ENCODE measurements at places on chromosomes 12 and 14.

DNA sequence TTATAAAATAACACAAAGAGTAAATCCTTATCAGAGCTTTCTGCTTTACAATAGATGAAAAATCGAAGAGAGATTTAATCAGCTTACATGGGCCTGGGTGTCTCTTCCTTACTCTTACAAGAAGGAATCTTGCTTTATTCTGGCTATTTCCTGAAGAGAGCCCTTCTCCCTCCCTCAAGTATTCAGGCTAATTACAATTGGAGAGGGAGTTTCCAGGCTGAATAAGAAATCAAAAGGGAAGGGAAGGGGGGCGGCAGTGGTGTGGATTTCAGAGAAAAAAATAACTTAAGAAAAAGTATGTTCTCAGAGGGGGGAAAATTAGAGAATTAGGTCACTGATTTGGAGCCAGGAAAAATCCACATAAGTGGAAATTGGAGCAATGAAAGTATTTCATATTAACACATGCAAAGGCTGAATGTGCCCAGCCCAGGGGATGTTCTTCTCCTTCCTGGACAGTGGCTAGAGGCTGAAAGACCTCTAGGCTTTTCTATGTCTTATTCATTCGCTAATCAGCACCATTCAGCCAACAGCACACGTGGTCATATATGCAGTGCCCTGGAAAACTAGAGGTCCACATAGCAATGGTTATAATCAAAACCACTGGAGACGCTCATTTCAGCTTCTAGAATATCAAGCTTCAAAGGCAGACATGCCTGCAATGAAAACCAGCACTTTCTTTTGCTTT, 158.9 kb upstream of the BTG1 start:
- no peak for ATAC-seq

DNA sequence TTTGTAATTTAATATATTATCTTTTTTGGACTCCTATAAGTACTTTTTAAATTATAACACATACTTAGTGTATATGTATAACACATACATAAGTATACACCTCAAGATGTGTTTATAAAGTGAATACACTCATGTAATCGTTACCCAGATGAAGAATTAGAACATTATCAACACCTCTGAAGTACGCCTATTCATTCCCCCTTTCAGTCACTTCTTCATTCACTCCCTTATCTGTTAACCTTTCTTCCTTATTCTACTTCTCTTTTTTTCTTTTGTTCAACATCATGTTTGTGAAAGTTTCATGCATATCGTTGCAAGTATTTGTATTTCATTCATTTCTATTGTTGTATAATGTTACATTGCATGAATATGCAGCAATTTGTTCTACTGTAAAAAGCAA, 98.5 kb downstream of the ARID2 start:
- ATAC-seq, result no peak

DNA sequence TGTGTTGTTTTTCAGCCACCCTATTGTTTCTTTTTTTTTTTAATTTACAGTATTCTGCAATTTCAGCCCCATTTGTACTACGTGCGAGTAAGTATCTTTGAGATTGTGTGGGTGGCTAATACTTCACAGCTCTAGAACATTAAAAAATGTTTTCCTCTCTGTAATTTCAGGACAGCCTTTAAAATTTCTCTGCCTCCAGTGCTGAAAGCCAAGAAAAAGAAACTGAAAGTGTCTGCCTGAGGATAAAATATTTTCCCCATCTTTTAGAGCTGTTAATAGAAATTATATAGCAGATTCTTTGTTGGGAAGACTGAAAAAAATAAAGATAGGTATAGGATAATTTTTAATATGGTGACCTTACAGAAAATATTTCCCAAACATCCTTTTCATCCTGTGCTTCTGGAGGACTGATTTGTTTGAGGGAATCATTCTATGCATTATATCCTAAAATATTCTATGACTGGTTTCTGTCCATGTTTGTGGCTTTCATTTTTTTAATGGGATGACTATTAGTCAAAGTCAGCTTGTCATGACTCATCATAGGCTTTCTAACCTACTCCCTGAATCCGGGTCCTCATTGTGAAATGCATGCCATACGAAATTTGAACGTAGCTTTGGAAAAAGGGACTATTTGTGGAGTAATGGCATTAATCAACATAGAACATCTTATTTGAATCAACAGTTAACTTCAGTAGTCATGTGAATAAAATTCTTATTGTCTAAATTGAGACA, 10.8 kb upstream of the TCTN2 start:
- ATAC-seq, result no peak

- no peak for ATAC-seq
These were observed 392.0 kb downstream of the EMP1 start for GRCh38 chr12:13588574-13588973.

DNA sequence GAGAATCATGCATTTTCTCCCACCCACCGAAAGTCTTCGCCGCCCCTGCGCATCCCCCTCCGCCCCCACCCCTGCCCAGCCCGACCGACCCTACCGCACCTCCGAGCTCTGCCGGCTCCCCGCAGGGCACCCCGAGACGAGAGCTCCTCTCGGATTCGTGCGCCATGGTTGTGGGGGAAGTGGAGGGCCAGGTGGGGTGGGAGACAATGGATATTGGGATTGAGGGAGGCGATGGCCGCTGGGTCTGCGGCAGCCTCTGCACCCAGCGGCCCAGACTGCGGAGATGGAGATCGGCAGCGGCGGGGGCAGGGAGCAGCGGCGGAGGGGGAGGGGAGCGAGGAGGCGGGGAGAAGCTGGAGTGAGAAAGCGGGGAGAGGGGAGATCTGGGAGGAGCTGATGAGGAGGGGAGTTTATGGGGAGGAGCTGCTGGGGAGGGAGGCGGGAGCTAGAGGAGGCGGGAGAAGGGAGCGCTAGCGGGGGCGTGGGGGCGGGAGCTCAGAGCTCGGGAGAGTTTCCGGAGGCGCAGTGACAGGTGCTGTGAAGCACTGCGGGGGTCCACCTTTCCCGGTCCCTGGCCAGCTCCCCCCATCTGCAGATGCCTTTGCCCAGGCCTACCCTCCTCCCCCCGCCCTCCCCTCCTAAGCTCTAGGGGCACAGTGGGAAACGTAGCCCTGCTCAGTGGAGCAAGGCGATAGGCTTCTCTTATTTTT, at the start of gene SALL2:
Gene SALL2 (minus strand): TSS at position 385 of the 710 bp plus-strand sequence. CDS start 219 bp downstream, at position 166.
- ATAC-seq, result peak; percentile 92

DNA sequence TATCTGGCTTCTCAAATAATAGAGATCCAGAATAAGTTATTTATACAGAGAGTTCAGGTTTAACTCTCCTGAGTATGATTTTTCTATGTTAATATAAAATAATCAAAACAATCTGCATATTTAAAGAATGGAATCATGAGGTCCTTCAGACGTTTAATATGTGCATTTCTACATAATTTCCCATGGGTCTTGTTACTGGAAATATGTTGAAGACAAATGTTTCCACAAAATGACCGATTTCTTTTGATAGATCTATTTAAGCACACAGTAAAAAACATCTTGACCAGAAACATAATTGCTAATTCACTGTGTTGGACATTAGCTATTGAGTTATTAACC, 381.9 kb downstream of the APAF1 start:
- ATAC-seq, result no peak

- peak; percentile 48 for ATAC-seq
These were observed 2.2 kb upstream of the NFATC4 start for GRCh38 chr14:24365600-24366412.

- no peak for ATAC-seq
These were observed 129.3 kb upstream of the SSTR1 start for GRCh38 chr14:38078393-38078792.

DNA sequence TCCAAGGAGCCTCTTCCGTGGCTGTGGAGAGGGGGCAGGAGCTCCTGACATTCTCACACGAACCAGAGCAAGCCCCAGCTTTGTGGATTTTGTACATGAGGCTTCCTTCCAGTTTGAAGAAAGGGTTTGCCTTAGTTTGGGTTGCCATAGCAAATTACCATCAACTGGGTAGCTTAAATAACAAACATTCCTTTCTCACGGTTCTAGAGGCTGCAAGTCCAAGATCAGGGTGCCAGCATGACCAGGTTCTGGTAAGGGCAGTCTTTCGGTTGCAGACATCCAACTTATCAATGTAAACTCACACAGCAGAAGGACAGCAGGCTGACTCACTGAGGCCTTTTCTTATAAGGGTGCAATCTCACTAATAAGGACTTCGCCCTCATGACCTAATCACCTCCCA, 25.9 kb upstream of the STAB2 start:
- ATAC-seq, result no peak

DNA sequence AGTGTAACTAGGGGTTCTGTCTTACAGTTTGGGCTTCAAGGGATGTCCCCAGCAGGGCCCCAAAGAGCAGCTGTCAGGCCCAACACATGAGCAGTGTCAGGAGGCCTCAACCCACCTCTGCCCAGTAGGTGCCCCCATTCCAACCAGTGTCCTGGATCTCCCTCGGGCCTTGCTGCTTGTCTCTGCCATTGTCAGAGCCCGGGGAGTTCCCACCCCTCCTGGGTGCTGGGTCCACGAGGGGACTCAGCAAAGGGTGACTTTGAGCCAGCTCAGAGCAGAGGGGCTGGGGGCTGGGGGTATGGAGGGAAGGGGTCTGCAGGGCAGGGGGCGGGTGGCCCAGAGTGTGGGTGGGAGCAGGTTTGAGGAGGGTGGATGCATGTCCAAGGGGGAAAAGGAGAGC, 18.0 kb upstream of the BEGAIN start:
- no peak for ATAC-seq

DNA sequence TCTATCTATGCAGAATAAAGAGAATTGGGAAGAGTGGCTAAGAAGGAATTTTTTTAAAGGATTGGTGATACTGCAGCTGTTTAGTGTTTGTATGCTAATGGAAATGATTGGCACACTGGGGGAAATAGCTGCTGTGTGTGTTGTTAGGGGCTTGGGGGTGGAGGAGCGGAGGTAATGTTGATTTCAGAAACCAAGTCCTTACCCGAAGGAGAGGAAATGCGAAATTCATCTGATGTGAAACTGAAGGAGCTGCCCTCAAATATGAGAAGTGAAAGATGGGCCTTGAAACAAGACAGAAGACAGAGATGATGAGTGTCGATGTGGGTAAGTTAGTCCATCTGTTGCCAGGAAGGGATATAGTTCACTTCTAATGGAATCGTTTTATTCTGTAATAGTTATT, 21.2 kb upstream of the RNASE12 start:
- ATAC-seq, result no peak
